ENCODE measurements at places on chromosomes 3 and 15.

DNA sequence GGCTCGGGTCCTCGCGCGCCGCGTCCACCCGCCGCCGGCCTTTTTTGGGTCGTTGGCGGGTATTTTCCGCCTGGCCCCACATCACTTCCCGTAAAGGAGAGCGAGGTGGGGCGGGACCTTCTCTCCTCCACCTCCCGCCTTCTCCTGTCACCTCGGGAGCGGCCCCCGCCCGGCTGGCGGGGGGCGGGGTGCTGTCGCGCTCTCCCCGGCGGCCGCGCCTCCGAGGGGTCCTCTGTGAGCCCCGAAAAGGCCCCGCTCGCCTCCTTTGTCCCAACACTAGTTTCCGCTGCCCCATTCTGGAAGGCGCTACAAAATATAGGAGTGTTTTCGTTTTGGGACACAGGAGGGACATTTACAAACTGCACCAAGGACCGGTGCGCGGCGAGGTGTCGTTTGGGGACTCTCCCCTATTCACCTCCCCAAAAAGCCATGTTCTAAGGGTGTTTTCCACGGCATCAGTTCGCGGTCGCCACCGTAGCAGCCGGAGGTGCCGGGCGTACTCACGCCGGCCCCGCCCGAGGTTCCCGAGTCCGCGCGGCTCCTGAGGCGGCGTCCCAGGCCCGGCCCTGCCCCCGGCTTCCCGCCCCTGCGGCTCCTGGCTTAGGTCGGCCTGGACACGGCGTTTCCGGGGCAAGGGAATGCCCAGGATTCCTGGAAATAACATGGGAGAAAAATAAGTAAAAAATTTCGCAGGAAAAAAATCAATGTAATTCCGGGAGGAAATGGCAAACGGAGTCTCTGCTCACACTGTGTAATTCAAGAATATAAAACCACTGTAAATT is at the start of gene RAB27A:
RAB27A (minus strand) TSS at position 68 of the 782 bp plus-strand sequence. CDS start 54,879 bp downstream, outside the sequence.
- DNase-seq: peak; percentile 70

DNA sequence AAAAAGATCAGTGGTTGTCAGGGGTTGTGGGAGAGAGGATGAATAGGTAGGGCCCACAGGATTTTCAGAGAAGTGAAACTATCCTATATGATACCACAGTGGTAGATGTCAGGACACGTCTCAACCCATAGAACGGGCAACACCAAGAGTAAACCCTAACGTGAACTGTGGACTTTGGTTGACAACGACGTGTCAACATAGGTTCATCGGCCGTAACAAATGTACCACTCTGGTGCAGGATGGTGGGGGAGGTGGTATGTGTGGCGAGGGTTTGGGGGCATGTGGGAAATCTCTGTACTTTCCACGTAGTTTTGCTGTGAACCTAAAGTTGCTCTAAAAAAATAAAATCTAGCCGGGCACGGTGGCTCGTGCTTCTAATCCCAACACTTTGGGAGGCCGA is 13.0 kb upstream of the PIGZ start:
- no peak for DNase-seq

GRCh38 chr15:93241696-93242585 is 152.9 kb upstream of the RGMA start:
- DNase-seq: no peak

GRCh38 chr3:105539897-105540296 is 173.2 kb downstream of the ALCAM start:
- DNase-seq: no peak

DNA sequence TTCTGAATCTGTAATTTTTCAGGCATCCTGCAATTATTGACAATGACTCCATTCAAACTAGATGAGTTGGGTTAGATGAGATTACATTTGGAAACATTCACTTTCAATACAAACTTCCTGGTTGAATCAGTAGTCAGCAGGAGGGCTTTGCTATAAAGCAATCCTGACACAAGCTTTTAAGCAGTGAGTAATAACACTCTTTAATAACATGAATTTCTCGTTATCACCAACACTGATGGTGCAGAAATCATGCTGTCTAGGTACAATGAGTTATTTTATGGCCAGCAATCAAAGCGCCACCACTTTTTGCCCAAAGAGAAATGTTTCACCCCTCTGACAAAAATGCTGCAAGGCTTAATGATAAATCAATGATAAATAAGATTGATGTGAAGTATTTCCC is 474.8 kb upstream of the CNTN4 start:
- no peak for DNase-seq

GRCh38 chr3:81395739-81396513 is 365.5 kb downstream of the GBE1 start:
- no peak for DNase-seq

DNA sequence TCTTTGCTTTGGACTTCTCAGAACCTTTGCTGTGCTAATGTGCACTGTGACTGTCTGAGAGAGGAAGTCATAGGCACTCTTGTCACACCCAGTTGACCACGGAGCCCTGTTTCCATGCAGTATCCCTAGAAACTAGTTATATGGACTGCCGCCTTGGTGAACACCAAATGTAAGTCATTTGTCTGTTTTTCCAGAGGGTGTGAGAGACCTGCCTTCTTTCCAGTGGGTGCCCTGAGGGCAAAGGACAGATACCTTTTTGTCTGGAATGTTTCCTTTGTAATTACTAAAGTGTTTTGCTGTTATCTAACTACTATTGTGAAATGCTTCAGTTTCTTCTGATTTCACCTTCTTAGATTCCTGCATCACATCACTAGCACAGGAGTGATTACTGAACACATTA is 91.8 kb downstream of the LARS2 start:
- no peak for DNase-seq

DNA sequence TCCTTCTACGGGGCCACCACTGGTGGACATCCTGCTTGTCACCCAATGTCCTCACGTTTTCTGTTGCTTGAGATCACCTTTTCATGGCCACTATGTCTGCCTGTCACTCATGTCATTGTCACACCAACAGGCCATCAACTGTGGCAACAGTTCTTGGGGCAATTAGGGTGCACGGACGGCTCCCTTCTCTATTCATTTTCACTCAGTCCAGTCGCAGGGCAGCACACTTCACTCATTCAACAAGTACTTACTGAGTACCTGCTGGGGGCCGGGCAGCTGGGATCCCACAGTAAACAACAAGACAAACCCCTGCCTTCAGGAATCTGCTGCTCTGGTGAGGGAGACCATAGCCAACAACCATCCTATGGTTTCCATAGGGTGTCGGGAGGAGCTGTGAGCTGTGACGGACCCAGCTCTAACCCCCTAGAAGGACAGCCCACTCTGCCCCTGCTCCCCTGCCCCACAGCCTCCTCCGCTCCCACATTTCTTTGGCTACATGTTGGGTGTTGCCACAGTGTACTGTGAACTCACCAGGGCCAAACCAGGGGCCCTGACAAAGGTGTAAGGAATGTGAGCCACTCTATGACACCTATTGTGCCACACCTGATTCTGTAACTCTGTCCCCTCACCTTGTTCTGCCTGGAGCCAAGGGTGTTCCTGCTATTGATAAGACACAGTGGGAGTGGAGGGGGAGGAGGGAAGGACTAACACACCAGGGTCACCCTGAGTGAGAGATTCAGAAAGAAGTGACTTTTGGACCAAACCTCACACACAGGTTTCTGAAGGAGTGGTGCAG is 1.9 kb downstream of the VILL start:
- DNase-seq: no peak

DNA sequence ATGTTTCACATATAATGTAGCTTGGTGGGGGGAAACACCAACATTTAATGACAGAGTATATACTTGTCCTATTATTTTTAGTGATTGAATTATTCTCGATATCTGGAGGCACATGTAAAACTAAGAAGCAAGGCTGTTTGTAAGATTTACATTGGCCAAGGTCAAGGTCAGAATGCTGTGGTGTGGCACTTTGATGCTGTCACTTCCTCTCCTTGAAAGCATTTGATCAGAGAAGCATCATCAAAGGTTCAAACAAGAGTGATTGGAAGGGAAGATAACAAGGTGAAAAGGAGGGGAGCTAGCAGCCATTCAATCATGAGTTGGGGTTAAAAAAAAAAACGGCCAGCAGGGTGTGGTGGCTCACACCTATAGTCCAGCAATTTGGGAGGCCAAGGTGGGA is 26.4 kb downstream of the RTF1 start:
- no peak for DNase-seq

- peak; percentile 71 for DNase-seq
These were observed 51.7 kb downstream of the TRANK1 start for GRCh38 chr3:36893137-36893557.

- DNase-seq: no peak
These were observed 418.2 kb upstream of the NAALADL2 start for GRCh38 chr3:174440741-174441587.

- DNase-seq: no peak
These were observed 2.4 kb downstream of the SCAP start for GRCh38 chr3:47473391-47473790.

GRCh38 chr3:117286488-117286887 is 576.9 kb downstream of the TUSC7 start:
- no peak for DNase-seq

GRCh38 chr15:99722406-99722805 is 10.8 kb downstream of the LYSMD4 start:
- DNase-seq: no peak

GRCh38 chr3:151305060-151305774 is 11.4 kb downstream of the GPR87 start:
- DNase-seq: no peak

DNA sequence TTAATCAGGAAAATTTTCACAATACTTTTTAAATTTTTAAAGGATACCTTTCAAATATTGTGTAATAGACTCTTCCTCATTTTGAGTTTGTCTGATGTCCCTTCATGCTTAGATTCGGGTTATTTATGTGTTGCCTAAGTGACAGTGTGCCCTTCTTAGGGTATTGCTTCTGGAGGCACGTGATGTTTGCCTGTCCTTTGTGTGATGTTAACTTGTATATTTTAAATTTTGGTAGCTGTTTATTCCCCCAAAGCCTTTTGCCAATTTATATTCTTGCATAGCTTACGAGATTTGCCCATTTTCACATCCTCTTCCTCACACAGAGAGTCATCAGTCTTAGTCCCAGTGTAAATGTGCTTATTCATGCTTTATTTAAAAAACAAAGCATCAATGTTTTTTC is 433.1 kb downstream of the EPHB1 start:
- DNase-seq: no peak

DNA sequence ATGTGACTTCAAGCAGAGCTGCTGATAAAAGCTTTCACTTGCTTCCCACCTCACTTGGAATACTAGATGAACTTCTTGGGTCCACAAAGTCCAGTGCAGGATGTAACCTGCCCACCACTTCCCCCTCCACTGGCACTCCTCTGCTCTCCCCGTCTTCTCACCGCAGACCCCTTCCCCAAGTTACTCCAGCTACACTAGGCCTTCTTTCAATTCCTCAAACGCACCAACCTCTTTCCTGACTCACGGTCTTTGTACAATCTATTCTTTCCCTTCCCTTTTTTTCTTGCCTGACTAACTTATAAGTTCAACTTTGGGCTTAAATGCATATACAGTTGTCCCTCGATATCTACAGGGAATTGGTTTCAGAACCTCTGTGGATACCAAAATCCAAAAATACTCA is 5.2 kb upstream of the ATP13A3 start:
- DNase-seq: no peak

DNA sequence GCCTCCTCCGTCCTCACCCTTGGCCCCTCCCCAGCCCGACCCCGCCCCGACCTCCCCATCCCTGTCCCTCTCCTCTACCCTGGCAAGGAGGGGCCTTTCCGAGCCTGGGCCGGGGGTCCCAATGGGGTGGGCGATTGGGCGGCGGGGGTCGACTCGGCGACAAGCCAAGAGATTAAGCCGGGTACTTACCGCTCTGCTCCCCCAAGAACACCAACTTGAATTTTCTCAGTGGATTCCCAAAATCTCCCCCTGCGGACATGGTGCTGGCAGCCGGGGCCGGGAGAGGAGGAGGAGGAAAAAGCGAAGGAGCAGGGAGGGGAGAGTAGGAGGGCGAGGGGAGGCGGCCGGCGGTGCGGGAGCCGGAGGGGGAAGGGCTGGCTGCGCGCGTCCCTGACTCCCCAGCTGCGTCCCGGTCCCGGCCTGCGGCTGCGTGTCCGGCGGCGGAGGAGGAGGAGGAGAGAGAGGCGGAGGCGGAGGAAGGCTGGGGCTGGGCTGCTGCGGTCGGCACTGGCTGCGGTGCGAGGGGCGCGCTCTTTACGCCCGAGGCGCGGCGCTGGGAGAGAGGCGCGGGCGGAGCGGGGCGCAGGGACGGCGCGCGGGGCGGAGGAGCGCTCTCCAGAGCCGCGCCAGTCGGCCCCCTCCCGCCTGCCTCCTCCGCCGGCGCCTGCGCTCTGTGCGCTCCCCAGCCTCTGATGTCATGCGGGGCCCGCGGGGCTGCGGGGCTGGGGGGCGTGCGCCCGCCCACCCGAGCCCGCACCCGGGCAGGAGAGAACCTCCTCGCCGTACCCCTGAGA is at the start of gene RAB6B:
RAB6B (minus strand) TSS at position 675 of the 794 bp plus-strand sequence; CDS start at position 259, 416 bp downstream.
- no peak for DNase-seq

GRCh38 chr3:104428337-104428925 is 938.3 kb upstream of the ALCAM start:
- no peak for DNase-seq

- DNase-seq: no peak
These were observed 146.0 kb upstream of the SMAD3 start for GRCh38 chr15:66919421-66919820.

DNA sequence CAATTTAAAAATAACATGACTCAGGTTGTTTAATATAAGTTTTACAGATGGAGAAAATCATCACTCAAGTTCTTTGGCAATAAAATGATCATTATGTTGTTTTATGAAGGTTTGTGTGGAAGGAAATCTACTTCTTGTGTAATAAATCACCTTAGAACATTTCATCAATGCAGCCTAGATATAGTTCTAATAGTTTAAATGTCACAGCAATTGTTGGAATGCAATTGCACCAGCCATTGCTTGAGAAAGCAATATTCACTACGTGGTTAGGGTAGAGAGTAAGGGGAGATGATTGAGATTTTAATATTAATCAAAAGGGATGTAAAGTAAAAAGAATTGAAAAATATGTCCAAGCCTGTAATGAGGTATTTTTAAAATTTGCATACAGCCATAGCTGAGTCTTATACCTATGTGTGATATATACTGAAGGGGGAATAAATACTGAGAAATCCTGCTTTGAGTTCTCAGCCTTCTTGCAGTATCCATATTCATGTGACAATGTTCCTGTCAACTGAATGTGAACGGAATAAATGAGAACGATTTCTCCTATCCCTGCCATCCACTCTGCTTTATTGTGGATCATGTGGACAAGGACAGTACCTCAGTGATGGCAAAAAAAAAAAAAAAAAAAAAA is 257.9 kb downstream of the OTOL1 start:
- no peak for DNase-seq

DNA sequence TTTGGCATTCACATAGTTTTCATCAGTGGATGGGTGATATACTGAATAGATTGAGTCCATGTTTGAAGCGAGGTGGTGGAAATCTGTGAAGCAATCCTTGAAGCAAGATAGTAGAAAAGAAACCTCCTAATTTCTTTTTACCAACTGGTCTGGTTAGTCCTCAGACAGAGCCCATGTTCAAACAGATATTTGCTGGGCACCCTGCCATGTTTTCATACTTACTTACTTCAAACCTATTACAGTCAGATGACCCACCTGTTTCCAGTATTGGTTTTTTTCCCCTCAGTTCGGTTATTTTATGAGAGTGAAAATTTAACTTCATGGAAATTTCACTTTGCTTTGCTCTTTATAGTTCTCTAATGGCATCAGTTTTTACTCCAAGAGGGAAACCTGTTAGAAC is 23.7 kb downstream of the EXOSC7 start:
- DNase-seq: no peak

All from CD4-positive, alpha-beta T cell treated with Interleukin-15 for 4 hours (primary cell).